Aorta (tissue), 5 donors: ENCODE measurements at places on chromosomes 16 and 17.

DNA sequence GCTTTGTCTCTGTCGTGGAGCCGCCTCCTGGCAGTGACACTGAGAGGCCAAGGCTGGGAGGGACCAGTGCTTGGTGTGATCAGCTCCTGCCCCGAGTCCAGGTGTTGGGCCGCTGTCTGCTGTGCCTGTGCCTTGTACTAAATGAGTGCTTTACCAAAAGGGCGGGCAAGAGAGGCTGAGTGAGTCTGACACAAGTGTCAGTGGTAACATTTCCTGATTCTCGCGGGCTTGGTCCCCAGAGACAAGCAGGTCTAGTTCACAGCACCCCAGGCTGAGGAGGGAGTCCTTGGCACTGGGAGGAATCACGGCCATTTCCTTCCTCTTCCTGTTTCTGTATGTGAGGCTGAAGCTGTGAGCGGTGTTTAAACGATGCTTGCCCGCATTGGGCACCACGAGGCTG lies 30.2 kb downstream of the PLD6 start:
- no peak overlapping the region for H3K4me3 ChIP-seq
- H3K27ac ChIP-seq = no peak overlapping the region
- no peaks in the 10 kb centered on the region for H3K27me3 ChIP-seq
- H3K36me3 ChIP-seq = peaks cover 11% of the 10 kb centered on the region

DNA sequence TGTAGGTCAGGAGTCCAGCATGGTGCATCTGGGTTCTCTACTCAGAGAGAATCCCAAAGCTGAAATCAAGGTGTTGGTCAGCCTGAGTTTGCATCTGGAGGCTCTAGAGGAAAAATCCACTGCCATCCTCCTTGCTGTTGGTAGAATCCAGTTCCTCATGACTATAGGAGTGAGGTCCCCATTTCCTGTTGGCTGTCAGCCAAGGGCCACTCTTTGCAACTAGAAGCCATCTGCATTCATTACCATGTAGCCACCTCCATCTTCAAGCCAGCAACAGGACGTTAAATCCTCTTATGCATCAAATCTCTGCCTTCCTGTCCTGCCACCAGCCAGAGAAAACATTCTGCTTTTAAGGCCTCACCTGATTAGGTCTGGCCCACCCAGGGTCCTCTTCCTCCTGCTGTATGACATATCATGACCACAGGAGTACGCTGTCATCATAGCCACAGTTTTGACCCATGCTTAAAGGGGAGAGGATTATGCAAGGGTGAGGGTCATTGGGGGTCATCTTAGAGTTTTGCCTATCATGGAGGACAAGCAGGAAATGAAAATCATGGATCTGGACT lies 40.5 kb downstream of the DNAH9 start:
- no peaks in the 10 kb centered on the region for H3K36me3 ChIP-seq
- no peak overlapping the region for H3K27ac ChIP-seq
- no peak for DNase-seq
- no peaks in the 10 kb centered on the region for H3K4me1 ChIP-seq
- H3K4me3 ChIP-seq = no peak overlapping the region
- H3K27me3 ChIP-seq = peaks cover 1% of the 10 kb centered on the region

DNA sequence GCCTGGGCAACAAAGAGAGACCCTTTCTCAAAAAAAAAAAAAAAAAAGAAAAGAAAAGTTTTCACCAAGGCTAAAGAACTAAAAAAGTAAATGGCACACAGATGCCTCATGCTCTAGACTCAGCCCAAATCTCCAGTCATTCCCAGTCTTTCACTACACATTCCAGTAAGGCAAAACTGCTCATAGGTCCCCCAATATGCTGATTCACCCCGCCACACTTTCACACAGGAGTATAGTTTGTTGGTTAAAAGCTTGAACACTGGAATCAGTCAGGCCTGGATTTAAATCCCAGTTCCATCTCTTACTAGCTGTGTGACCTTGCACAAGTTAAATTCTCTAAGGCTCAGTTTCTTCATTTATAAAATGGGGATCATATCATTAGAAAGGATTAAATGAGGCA lies 1.9 kb downstream of the PIGS start:
- no peak for DNase-seq
- no peak overlapping the region for H3K27ac ChIP-seq
- no peaks in the 10 kb centered on the region for H3K4me1 ChIP-seq

DNA sequence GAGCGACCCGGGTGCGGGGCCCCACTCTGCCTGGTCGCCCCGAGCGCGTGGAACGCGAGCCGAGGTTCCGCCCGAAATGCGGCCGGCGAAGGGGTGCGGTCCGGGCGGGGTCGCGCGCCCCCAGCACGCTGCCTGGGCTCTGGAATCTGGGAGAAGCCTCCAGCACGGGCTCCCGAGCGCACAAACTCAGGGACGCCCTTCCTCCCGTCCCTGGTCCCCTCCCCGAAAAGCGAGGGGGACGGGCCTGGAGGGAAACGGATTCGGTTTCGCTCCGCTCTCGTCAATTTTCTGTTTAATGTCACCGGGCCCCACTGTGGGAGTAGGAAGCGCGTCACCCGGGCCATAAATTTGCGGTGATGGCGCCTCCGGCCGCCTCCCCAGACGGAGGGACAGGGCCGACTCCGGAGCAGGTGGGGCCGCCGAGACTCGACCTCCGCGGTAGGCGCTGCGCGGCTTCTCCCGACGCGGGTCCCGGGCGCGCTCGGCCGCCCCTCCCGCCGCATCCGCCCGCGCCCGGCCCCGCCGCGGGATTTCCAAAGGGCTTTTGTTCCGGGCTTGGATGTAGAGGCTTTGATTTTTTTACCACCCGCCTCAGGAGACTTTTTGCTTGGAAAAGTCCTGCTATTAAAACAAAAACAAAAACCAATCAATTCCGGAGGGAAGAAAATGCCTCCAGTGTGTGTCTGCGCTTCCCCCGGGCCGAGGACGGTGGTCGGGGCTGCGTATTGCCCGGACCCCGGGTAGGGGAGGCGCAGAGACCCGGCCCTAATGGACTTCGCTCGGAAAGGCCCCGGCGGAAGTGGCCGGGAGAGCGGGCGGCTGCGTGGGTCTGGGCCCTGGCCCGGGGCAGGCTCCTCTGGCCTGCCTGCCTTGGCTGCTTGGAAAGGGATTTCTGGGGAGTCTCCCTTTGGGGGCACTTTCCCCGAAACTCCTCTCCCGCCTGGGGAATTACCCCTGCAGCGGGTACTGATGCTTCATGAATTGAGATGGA lies 7.9 kb upstream of the BAHCC1 start:
- DNase-seq = peak; percentile 89
- peak overlapping the region; percentile 77 for H3K27ac ChIP-seq
- H3K4me1 ChIP-seq = no peaks in the 10 kb centered on the region
- no peaks in the 10 kb centered on the region for H3K36me3 ChIP-seq

DNA sequence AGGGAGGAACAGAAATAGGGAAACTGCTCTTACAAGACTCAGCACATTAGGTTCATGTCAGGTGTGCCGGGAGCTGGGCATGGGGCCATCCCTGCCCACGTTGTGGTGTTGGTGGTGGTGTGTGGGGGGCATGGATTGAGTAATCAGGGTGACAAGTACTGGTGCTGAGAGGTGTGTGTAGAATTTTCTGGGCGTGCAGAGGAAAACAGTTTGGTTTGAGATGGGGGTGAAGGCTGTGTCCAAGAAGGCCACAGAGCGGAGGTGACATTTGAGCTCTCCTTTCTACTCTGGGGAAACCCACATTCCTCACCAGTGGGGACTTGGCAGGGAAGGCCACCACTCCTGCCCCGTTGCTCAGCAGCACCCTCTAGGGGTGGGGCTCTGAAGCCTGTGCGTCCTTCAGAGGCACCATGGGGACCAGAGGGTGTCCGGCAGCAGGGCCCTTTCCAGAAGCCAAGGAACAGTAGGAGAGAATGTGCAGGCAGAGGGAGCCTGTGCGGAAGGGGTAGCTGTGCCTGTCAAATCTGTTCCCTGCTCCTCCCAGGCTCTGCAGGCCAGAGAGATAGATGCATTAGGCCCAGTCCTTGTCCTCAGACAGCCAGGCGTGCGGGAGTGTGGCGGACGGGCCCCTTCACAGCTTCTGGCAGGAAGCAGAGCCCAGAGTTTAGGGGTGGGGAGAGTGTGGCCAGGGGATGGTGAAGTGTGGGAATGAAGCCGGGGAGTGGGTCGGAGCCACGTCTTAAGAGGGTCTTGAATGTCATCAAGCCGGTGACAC lies 48.7 kb upstream of the GSE1 start:
- no peaks in the 10 kb centered on the region for H3K4me1 ChIP-seq
- H3K27me3 ChIP-seq = no peaks in the 10 kb centered on the region
- no peak overlapping the region for H3K4me3 ChIP-seq
- H3K36me3 ChIP-seq = no peaks in the 10 kb centered on the region
- no peak overlapping the region for H3K27ac ChIP-seq
